ENCODE measurements at places on chromosomes 11 and 22. TPM values are rescaled to one million over a fixed set of nuclear protein-coding genes. Genes with fewer than 3 reads are reported as not detected.

KRTAP5-2 gene
- not detected for total RNA-seq

DNA sequence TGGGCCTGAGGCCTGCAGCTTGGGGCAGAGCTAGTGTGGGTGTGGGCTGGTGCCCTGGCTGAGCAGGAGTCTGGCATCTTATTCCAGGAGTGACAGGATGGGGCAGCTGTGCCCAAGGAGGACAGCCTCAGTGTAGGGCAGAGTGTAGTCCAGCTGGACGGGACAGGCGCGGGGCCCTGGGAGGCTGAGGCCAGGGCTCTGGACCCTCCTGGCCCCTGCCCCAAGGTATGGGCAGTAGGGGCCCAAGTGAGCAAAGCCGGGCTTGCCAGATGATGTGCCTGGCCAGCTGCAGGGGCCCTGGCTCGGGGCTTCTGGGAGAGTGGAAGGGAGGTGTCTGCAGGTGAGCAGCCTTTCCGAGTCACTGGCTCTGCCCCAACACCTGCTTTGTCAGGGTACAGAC is 1190.9 kb downstream of the BRD1 start:
- no peak overlapping the region for H3K27ac ChIP-seq
- no peak overlapping the region for H3K4me3 ChIP-seq
- no peak for DNase-seq

GRCh38 chr11:107265591-107266121 is 192.0 kb downstream of the CWF19L2 start:
- no peaks in the 10 kb centered on the region for H3K36me3 ChIP-seq
- peaks cover 8% of the 10 kb centered on the region for H3K4me1 ChIP-seq
- H3K4me3 ChIP-seq, result no peak overlapping the region
- H3K27me3 ChIP-seq, result no peaks in the 10 kb centered on the region

OR8B3 gene
- not detected for total RNA-seq

DNA sequence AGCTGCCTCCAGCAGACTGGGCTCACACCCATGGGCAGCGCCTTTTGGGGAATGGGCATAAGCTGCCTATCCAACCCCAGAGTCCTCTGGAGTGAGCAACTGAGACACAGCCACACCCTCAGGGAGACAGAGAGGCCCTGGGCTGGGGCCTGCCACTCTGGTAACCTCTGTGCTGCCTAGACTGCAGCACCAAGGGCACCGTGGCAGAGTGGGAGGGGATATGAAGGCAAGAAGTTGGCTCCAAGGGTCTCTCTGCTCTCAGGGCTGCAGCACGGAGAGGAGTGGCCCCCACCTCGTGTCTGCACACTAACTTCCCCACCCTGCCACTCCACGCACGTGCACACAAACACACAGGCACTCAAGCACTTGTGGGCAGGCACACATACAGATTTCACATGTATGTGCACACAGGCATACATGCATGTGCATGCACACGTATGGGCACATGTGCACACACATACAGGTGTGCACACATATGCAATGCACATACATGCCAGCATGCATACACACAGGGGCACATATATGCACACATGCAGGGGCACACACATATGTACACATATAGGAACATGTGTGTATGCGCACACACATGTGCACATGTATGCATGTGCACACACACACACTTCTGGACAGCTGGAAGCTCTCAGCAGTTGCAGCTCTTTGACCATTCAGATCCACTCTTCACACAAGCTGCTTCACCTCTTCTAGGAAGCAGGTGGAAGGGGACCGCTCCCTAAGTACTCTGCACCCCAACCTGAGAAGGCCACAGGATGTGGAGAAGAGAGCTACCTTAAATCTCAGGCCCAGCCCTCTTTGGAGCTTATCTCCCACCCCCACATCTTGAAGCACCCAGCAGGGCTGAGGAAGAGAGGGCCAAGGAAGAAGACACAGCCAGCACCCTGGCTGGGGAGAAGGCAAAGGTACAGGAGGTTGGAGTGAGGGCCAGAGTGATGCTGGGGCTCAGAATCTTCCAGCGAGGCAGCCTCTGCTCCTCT is 4.3 kb downstream of the IGSF9B start:
- H3K27me3 ChIP-seq, result no peaks in the 10 kb centered on the region
- no peaks in the 10 kb centered on the region for H3K36me3 ChIP-seq
- H3K4me3 ChIP-seq, result no peak overlapping the region
- DNase-seq, result no peak

Data from GM12878 (cell line).